ENCODE measurements at places on chromosomes 13 and 19.

DNA sequence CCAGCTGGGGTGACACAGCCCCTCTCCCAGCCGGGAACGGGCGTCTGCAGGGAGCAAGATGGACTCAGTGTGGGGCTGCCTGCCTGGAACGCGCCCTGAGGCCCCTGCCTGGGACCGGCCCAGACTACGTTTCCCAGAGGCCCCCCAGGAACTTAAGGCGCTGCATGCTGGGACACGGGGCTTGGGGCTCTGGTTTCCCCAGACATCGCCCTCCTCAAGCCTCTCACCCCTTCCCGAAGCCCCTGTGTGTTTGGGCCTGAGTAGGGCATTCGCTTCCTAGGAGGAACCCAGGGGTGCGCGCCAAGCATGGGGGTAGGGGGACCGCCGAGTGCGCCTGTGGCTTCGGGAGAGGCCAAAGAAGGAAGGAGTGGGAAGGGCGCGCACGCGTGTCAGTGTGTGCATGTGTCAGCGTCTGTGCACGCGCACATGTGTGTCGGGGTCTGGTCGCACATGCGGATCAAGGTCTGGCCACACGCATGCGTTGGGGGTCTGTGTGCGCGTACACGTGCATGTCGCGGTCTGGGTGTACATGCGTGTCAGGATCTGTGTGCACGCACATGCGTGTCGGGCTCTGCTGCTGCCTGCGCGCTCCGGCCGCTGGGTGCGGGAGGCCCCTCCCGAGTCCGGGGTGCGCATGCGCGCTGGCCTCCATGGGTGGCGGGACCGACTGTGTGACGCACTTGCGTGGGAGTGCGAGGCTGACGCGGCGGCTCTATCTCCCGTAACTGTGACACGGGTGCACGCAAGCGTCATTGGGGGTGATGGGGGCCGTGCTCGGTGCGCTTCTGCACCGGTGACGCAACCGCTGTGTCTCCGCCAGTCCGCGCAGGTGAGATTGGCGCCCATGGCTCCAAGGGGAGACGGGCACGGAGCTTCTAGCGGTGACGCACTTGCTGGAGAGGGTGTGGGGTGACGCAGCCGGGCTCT lies 16.2 kb downstream of the ZNF331 start:
- peak; percentile 10 for DNase-seq

- no peak for DNase-seq
Observed at GRCh38 chr13:29767006-29767405, 83.4 kb downstream of the UBL3 start.

DNA sequence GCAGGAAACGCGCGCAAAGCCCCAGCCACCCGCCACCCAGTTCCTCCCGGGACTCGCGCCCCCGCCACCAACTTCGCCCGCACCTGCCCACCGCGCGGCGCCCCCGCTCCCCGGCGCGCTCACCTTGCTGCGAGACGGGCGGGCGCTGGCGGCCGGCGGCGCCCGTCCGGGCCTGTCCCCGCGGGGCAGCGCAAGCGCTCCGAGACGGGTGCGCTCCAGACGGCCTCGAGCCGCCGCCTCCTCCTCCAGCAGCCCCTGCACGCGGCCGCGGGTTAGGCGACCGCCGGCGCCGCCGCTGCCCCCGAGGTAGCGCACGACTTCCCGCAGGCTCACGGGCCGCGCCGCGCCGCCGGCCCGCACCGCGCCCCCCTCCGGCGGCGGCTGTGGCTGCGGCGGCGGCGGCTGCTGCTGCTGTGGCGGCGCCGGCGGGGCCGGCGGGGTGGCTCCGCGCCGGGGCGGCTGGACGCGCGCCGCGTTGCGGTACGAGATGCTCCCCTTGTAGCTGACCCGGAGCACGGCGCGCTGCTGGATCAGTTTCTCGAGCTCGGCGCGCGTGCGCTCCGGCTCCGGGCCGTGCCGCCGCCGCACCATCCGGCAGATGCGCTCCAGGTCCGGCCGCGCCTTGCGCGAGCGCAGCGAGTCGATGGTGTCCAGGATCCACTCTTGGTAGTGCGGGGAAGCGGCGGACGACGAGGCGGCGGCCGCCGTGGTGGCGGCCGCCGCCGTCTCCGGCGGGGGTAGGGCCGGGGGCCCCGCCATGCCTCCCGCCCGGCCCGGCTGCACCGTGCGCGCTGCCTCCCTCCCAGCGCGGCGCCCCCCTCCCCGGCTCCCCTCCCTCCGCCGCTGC lies 666 bp downstream of the SAMD1 start:
- peak; percentile 34 for DNase-seq

DNA sequence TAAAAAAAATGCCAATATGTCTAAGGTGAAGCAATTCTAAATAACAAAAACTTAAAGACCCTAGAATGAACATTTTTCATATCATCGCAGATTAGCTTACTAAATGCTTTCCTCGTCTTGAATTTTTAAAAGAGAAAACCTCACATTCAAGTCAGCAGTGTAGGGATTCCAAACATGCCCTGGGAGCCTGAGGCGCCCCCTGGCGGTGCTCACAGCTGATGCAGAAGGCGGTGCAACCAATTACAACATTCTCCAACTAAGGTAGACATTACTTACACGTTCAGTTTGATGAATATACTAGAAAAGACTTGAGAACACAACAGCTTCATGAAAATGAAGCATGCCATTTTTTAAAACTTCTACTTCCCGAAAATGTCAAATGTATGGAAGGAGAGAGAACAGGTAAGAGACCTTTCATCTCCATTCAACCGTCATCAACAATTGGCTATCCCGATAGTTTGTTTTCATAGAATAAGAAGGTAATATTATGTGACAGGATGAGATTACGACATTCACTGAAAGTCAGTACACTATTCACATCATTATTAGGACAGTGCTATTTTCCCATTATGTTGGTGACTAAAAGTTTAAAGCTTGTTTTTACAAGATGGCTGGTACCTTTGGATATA lies 304.4 kb downstream of the DCLK1 start:
- no peak for DNase-seq

All from HTR-8/SVneo (cell line).